ENCODE measurements at places on chromosomes 6 and 20. TPM values are rescaled to one million over a fixed set of nuclear protein-coding genes. Genes with fewer than 3 reads are reported as not detected.

AIF1 gene
- 55.5 TPM for total RNA-seq

SLC52A3 gene
- total RNA-seq = not detected

BHLHE23 gene
- total RNA-seq = not detected

RNF182 gene
- total RNA-seq = not detected

SYTL3 gene
- total RNA-seq = 123 TPM

HRH3 gene
- total RNA-seq = not detected

OXT gene
- total RNA-seq = not detected

GRCh38 chr20:8948442-8949020 is 120.4 kb upstream of the PLCB4 start:
- no peaks in the 10 kb centered on the region for H3K36me3 ChIP-seq
- no peaks in the 10 kb centered on the region for H3K4me1 ChIP-seq
- H3K4me3 ChIP-seq = no peak overlapping the region
- no peak overlapping the region for H3K27ac ChIP-seq
- DNase-seq = no peak
- no peaks in the 10 kb centered on the region for H3K27me3 ChIP-seq

DNA sequence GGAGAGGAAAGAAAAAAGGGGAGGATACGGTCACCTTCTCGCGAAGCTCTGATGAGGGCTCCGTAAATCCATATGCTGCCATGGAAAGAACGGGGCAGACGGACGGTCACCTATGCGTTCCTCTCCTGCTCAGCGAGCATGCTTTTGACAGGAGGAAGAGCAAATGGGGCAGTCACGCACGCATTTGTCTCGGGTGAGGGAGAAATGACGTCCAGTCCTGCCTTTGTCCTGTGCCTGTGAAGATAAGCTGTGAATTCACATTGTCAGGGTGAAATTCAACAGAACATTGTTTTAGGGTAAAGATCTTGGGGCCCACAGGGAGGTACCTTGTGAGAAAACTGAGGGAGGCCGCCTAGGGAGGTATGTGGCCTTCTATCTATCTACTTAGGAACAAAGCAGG is 83.8 kb downstream of the IRF4 start:
- H3K4me3 ChIP-seq = peak overlapping the region; percentile 72
- peaks cover 5% of the 10 kb centered on the region for H3K36me3 ChIP-seq
- H3K4me1 ChIP-seq = peaks cover 75% of the 10 kb centered on the region
- no peak for DNase-seq
- no peaks in the 10 kb centered on the region for H3K27me3 ChIP-seq
- H3K27ac ChIP-seq = peak overlapping the region; percentile 86

- no peak overlapping the region for H3K4me3 ChIP-seq
- no peaks in the 10 kb centered on the region for H3K36me3 ChIP-seq
- no peak for DNase-seq
- peaks cover 6% of the 10 kb centered on the region for H3K27me3 ChIP-seq
- no peak overlapping the region for H3K27ac ChIP-seq
These were observed 205.3 kb downstream of the PRL start for GRCh38 chr6:22091424-22091948.

GRCh38 chr6:38080889-38081288 is 261.4 kb downstream of the ZFAND3 start:
- H3K27ac ChIP-seq = no peak overlapping the region
- H3K27me3 ChIP-seq = no peaks in the 10 kb centered on the region
- no peak overlapping the region for H3K4me3 ChIP-seq
- DNase-seq = no peak

GRCh38 chr20:46307139-46307998 is 929 bp downstream of the CDH22 start:
- peaks cover 71% of the 10 kb centered on the region for H3K27me3 ChIP-seq
- no peak overlapping the region for H3K27ac ChIP-seq
- DNase-seq = peak; percentile 45
- H3K4me1 ChIP-seq = peaks cover 7% of the 10 kb centered on the region

DNA sequence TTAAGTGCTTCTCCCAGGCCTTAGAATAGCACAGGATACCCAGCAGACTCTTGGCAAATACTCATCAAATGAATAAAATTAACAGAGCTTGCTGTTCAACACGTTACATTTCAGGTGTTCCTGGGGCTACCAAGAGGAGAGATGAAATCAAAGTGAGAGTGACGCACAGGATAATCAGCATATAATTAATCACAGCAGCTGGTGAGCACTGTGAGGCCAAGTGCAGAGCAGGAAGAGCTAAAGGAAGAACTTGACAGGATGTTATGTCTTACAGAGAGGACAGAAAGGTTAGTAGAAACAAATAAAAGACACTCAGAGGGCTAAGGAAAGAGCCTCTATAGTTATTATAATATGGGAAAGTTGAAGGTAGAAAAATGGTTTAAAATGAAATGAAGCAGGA is 8.8 kb downstream of the PPIL1 start:
- H3K27me3 ChIP-seq = no peaks in the 10 kb centered on the region
- no peak overlapping the region for H3K27ac ChIP-seq
- peaks cover 65% of the 10 kb centered on the region for H3K36me3 ChIP-seq
- no peak overlapping the region for H3K4me3 ChIP-seq

DNA sequence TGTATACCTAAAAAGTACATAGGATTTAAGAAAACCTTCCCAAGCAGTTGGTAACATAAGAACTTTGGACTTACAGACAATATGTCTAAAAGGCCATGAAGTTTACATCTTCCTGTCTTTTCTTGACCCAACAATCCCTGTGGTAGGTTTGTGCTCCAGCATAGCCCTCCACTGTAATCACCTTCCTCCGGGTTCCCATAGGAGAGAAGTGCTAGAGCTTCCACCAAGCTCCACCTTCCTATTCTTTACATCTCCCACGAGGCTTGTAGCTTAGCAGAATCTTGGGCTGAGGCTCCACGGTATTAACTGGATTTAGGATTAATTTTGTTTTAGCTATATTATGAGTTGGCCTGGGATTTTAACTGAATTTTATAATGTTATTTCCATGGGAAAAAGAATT is 23.3 kb downstream of the ADGRG6 start:
- no peak overlapping the region for H3K27ac ChIP-seq
- peaks cover 3% of the 10 kb centered on the region for H3K27me3 ChIP-seq
- H3K4me1 ChIP-seq = no peaks in the 10 kb centered on the region
- no peak overlapping the region for H3K4me3 ChIP-seq
- no peaks in the 10 kb centered on the region for H3K36me3 ChIP-seq
- DNase-seq = no peak

DNA sequence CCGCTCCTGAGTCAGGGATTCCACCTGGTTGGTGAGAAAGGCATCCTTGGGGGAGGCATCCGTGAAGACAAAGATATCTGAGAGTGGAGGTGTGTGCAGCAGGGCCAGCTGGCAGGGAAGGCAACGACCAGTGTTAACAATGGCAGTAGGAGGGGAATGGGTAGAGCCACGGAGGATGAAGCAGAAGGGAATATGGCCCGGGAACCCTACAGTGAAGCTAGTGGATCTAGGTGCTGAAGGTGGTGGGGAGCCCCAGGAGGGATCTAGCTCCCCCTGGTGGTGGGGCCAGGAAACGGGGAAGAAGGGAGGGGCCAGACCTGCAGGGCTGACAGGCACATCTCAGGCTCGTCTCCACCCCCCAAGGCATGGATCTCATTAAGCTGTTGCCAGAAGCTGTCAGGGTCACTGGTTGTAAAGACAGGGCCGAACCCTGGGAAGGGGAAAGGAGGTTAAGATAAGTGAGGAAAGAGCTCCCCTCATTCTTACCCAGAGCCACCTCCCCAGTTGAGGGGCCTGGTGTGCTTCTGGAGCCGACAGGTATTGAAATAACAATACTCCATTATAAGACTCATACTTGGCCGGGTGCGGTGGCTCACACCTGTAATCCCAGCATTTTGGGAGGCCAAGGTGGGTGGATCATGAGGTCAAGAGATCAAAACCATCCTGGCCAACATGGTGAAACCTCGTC is 7.3 kb downstream of the VWA7 start:
- peak; percentile 79 for DNase-seq
- H3K4me1 ChIP-seq = peaks cover 27% of the 10 kb centered on the region
- H3K36me3 ChIP-seq = peaks cover 13% of the 10 kb centered on the region
- H3K4me3 ChIP-seq = no peak overlapping the region
- H3K27me3 ChIP-seq = no peaks in the 10 kb centered on the region
- H3K27ac ChIP-seq = peak overlapping the region; percentile 3

Data from activated T-helper 1 cell treated with anti-CD3 and anti-CD28 coated beads, Interleukin-12 subunit alpha, Interleukin-12 subunit beta, Interleukin-2, Interleukin-4 antibody, amounts not matched to agents 30 ng/mL and 10 ng/mL and 1 ng/mL, durations not matched to agents 14 hours and 24 hours and 36 hours (primary cell).